Adrenal gland (tissue), 19 donors: ENCODE measurements at places on chromosomes 7 and 10. TPM values are rescaled to one million over a fixed set of nuclear protein-coding genes. Genes with fewer than 3 reads are reported as not detected.

GRCh38 chr10:48600645-48601505 lies 4.0 kb downstream of the ARHGAP22 start:
- DNase-seq = no peak
- peaks cover 6% of the 10 kb centered on the region for H3K4me1 ChIP-seq
- no peaks in the 10 kb centered on the region for H3K27me3 ChIP-seq
- no peak overlapping the region for H3K27ac ChIP-seq
- no peak overlapping the region for H3K4me3 ChIP-seq

GRCh38 chr7:129862682-129863081 lies 90.1 kb downstream of the UBE2H start:
- no peak for DNase-seq
- no peaks in the 10 kb centered on the region for H3K27me3 ChIP-seq
- no peak overlapping the region for H3K4me3 ChIP-seq
- no peak overlapping the region for H3K27ac ChIP-seq
- peaks cover 62% of the 10 kb centered on the region for H3K4me1 ChIP-seq

DNA sequence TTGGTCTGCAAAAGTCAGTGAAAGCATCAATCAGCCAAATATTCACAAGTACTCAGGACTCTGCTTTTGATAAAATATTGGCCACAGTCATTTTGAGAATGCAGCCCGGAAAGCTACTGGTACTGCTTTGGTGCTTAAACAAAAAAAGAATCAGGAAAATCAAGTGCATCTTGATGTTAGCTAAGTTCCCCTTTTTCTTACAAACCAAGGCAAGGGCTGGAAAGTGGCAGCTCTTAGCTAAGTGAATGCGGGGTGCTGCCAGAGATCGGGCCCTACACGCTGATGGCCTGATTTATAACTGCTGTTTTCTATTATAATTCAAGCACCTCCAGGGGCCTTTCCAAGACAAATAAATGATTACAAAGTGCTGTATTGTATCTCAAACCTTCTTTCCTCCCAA lies 136.8 kb upstream of the MGMT start:
- no peaks in the 10 kb centered on the region for H3K4me1 ChIP-seq
- no peak overlapping the region for H3K27ac ChIP-seq
- H3K27me3 ChIP-seq = no peaks in the 10 kb centered on the region

- H3K27me3 ChIP-seq = no peaks in the 10 kb centered on the region
- no peak overlapping the region for H3K27ac ChIP-seq
- no peaks in the 10 kb centered on the region for H3K36me3 ChIP-seq
- DNase-seq = no peak
- no peaks in the 10 kb centered on the region for H3K4me1 ChIP-seq
- H3K4me3 ChIP-seq = no peak overlapping the region
Measured at GRCh38 chr7:116018731-116019130, 11.8 kb downstream of the TFEC start.

DNA sequence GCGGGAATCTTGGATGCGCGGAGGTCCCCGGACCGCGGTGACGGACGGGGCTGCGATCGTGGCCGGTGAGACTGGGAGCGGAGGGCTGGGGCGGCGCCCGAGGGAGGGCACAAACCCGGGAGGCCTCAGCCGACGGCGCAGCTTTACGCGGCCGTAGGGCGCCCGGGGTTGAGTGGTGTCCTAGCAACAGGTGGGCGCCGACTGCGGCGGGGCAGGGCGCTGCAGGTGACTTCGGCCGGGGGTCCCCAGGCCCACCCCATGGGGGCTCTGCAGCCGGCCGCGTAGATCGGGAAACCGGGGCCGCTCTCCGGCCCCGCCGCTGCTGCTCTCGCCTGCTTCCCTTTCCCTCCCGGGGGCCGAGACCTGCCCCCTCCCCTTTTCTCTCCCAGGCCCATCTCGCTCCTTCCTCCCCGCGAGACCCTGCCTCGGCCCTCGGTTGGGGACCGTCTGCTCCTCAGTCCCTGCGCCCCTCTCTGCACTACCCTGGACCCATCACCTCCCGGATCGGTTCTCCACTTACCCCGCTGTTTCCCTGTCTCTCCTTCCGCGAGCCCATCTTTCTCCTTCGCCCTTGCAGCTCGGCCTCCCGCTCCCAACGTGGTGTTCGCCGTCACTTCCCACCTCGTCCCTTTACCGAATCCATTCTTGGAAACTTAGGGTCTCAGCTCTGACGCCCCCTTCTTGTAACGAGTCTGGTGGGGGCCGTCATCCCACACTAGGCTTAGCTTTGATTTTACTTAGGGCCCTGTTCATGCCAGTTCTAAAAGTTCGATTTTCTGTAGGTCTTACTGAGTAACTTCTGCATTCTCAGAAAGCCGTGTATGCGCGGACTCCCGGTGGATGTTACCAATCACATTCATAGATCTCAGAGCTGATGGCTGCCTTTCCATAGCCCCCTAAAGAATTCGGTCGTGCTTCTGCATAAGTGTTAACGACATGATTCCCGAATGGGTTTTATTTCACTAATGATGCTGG lies 18.5 kb upstream of the ACBD5 start:
- no peak overlapping the region for H3K4me3 ChIP-seq
- H3K36me3 ChIP-seq = no peaks in the 10 kb centered on the region
- H3K4me1 ChIP-seq = peaks cover 8% of the 10 kb centered on the region

GRCh38 chr10:98450618-98451017 lies 3.9 kb upstream of the HPS1 start:
- no peaks in the 10 kb centered on the region for H3K27me3 ChIP-seq
- peaks cover 5% of the 10 kb centered on the region for H3K4me1 ChIP-seq
- H3K4me3 ChIP-seq = no peak overlapping the region
- no peak for DNase-seq
- H3K36me3 ChIP-seq = no peaks in the 10 kb centered on the region
- no peak overlapping the region for H3K27ac ChIP-seq

- no peak overlapping the region for H3K4me3 ChIP-seq
- H3K36me3 ChIP-seq = no peaks in the 10 kb centered on the region
- DNase-seq = no peak
Measured at GRCh38 chr10:122460891-122461293, 461 bp upstream of the HTRA1 start.

DNA sequence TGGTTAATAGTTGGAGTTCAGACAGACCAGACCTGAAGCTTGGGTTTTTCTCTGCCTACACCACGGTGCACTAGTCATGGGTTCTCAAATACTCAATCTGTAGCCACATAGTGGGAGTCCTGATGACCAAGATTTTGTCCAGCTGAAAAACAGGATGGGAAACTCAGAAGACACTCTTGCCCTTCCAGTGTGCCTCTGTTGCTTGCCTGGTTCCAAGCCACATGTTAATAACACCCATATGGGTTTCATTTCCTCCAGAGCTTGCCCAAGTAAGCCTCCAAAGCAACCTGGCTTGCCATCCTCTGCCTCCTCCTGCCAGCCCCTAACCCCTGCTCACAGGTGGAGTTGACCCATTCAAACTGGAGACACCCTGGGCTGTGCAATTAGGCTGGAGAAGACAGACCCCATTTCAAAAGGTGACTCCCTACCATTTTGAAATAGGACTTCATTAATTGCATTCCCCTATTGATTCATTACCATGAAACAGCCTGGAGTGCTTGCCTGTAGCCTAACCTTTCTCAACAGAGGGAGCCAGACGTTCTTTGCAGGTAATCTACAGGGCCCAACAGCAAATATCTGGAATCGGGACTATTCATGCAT lies 108.0 kb upstream of the HABP2 start:
- no peaks in the 10 kb centered on the region for H3K36me3 ChIP-seq
- no peaks in the 10 kb centered on the region for H3K27me3 ChIP-seq
- DNase-seq = no peak
- H3K4me3 ChIP-seq = no peak overlapping the region
- H3K4me1 ChIP-seq = no peaks in the 10 kb centered on the region

- no peak overlapping the region for H3K27ac ChIP-seq
- no peaks in the 10 kb centered on the region for H3K4me1 ChIP-seq
- no peak for DNase-seq
- no peaks in the 10 kb centered on the region for H3K36me3 ChIP-seq
Measured at GRCh38 chr10:2476218-2476811, 591.0 kb upstream of the PFKP start.

The GIMAP7 gene
- total RNA-seq = 20.1 TPM

The WDR86 gene
- total RNA-seq = 10.5 TPM

The CALD1 gene
- total RNA-seq = 152 TPM

The TBATA gene
- not detected for total RNA-seq

The GBX1 gene
- total RNA-seq = not detected

The SORBS1 gene
- 22.7 TPM for total RNA-seq
